ENCODE measurements at places on chromosomes 6 and 20.

DNA sequence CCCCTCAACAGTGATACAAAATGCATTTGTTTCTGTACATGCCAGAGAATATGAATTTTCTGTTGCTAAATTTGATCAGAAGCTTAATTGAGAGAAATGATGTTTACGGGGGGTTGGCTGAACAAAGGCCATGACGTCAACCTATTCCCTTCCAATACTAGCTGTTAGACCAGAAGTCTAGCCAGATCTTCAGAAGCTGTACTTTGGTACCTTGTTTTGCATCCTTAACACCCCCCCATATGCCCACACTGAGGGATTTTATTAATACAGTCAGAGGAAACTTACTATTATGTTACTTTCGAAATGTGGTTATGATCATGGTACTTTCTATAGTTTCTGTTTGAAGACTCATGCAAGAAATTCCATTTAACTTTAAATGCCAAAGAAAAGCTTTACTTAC lies 3.1 kb downstream of the NCOA7 start:
- no peak for DNase-seq

DNA sequence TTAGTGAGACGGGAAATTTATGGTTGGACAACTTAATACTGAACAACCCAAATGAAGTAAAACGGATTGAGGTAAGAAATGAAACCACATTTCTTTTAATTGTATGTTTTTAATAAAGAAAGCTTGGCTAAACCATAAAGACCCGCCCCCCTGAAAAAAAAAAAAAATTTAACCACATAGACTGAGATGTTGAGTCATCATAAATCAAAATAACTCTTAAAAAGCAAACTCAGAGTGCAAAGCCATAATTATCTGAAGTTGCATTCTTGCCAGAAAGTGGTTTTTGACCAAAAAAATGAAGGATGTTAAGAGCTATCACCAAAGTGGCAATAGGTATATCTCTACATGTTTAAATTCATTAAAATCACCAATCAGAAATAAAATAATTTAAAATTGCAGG lies 101.8 kb upstream of the COL21A1 start:
- no peak for DNase-seq

GRCh38 chr6:167861424-167861823 lies 34.7 kb downstream of the AFDN start:
- no peak for DNase-seq

DNA sequence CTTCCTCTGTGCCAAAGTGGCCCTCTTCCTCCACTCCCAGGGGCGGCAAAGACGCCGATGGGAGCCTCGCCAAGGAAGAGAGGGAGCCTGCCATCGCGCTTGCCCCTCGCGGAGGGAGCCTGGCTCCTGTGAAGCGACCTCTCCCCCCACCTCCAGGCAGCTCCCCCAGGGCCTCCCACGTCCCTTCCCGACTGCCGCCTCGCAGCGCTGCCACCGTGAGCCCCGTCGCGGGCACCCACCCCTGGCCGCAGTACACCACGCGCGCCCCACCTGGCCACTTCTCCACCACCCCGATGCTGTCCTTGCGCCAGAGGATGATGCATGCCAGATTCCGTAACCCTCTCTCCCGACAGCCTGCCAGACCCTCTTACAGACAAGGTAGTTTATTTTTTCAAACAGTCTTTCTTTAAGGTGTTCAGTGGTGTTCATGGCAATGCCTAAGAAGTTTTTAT lies 64.9 kb downstream of the FNDC1 start:
- no peak for DNase-seq

DNA sequence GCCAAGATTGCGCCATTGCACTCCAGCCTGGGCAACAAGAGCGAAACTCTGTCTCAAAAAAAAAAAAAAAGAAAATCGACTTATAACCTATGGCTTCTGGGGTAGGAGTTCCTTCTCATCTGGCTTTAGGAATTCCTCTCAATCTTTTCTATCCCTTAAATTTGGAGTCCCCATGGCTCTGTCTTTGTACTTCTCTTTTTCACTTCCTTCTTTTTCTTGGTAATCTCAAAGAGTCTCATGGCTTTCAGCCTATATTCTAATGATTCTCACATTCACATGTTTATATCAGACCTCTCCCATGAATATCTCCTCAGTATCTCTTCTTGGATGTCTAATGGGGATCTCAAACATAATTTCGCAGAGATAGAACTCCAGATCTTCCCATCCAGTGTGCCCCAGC lies 42.8 kb upstream of the RALGAPA2 start:
- DNase-seq = no peak

DNA sequence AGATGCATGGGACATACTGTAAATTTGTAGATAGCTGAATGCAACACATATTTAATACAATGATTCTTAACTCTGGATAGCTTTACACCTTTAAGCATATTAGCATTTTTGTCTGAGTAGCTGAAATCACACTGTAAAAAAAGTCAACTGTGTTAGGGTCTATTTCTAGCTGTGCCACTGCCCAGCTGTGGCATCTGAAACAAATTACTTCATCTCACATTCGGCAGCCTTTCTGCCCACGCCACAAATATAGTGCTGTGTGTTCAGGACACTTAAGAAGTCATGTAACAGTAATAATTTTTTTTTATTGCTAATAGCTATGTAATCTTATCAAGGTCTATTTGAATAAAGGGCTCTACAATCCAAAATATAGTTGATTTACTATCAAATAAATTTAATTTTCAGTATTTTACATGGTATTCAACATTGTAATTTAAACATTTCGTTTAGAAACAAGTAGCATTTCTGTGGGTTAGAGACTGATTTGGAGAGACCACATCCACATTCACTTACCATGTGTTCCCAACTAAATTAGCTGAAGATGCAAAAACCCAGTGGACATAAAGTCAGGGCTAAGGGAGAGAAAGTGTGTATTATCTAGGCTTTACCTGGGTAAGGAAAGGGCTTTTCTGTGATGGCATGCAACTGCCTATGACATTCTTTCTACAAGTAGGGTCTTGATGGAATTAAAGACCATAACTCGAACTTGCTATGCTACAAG lies 276.7 kb downstream of the PLCB1 start:
- DNase-seq = no peak

DNA sequence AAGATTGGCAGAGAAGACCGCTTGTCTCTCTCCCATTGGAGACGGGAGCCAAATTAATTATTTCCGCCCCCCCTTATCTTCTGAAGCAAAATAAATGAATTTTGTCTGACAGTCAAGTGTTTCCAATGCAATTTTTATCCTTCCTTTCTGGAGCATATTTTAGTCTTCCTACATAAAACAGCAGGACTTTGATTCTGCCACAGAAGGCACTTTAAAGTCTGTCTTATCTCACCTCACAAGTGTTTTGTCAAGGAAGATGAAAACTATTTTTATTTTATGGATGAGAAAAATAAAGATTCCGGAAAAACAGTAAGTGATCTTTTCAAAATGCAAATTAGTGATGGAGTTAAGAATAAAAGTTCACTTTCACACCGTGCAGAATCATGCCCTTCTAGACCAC lies 140.4 kb downstream of the OPRM1 start:
- no peak for DNase-seq

GRCh38 chr6:100230115-100230952 lies 234.4 kb downstream of the SIM1 start:
- no peak for DNase-seq

DNA sequence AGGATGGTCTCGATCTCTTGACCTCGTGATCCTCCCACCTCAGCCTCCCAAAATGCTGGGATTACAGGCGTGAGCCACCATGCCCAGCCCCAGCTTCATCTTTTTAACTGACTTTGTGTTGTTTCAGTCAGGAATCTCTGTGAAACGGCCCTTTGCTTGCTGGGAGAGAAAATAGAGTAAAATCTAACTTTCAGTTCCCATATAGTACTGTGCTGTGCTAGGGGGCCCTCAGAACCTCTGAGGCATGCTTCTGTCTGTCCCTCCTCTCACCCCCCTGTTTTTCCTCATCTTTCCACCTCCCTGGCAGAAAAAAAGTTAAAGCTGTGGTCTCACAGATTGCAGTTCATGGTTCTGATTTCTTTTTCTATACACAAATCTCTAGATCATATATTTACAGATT lies 48.4 kb downstream of the LRP11 start:
- no peak for DNase-seq

- DNase-seq = no peak
Measured at GRCh38 chr6:24796616-24797290, 2.0 kb downstream of the ARMH2 start.

DNA sequence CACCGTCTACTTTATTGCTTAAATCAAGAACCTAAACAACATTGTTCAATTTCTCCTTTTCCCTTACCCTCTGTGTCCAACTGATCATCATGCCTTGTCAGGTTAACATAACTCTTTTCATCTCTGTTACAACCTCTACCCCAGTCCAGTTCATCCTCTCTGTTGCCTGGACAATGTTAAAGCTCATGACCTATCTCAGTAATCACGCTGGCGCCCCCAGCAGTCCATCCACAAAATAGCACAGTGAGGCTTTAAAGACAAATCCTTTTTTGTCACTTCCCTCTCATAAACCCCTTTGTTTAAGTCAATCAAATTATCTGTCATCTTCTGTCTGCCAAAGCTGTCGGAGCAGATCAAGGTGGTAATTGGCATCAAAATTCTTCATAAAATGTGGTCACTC lies 140.1 kb downstream of the QKI start:
- no peak for DNase-seq

- DNase-seq = no peak
Measured at GRCh38 chr6:107977283-107977682, 19.3 kb upstream of the SEC63 start.

GRCh38 chr20:675453-676314 lies at the start of gene SCRT2:
SCRT2 (minus strand) TSS chr20:675802; CDS start chr20:675601, 201 bp downstream.
- no peak for DNase-seq

Data from NCI-H1417 treated with DMSO at 0.1 percent for 48 hours (cell line).